Kidney glomerular epithelial cell (primary cell): ENCODE measurements at places on chromosomes 2 and 18.

DNA sequence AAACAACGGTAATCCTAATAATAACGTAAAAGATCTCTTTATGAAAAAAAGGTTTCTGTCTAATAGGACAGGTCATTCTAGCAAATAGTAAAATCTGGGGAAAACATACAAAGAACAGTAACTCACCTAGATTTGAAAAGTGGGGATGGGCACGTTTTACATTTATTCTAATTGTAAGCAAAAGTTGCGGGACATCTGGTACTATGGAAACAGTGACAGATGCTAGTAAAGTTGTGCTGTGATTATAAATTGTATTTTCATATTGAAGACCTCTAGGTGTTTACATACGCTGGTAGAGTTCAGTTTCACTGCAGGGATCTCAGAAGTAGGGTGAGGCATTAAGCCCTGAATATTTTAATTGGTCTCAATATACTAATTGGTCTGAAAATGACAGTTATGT is 422.5 kb downstream of the DPP10 start:
- DNase-seq: no peak

GRCh38 chr2:19676770-19677169 is 225.0 kb downstream of the TTC32 start:
- DNase-seq: no peak

DNA sequence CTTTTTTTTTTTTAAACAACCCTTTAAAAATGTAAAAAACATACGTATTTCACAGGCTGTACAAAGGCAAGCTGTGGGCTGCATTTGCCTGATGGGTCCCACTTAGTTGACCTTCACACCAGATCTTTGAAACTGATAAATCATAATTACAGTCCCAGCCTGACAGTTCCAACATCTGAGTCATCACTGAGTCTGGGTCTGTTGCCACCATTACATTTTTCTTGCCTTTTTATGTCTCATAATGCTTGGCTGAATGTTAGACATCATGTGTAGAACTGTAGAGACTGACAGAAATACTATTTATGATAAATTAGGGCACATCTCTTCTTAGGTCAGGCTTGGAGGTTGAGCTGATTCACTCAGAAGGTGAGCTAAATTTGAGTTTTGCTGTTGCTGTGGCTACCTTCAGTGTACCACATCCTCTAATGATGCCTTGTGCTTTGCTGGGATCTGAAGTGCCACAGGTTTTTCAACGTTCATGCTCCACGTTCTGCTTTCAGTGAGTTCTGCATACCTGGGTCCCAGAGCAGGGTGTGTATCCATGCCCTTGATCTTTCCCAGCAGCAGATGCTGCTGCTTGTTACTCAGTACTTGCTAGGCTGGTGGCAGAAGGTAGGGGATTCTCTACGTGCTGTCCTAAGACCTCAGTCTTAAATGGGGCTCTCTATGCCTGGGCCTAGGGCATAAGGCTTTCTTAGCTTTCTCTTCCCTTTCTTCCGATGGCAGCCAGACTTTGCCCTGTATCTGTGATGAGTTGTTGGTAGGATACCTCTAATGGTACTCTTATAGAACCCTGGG is 160.6 kb upstream of the SMAD7 start:
- no peak for DNase-seq

DNA sequence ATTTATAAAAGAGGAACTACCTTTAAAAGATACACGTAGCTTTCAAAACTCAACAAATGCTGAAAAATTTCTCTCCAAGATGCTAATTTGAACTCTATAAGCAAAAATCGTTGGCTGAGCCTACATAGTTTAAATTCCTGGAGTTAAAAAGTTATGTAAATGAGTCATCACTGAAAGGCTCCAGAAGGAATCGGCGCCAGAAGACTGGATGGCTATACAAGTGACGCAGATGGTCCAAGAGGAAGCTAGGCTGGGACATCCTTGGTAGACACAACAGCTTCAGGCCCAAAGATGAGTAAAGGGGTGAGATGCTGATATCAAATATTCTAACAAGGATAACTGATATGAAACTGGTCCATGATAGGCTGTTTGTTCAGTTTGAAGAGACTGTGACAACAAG is 22.8 kb upstream of the DNAH6 start:
- DNase-seq: peak; percentile 63

DNA sequence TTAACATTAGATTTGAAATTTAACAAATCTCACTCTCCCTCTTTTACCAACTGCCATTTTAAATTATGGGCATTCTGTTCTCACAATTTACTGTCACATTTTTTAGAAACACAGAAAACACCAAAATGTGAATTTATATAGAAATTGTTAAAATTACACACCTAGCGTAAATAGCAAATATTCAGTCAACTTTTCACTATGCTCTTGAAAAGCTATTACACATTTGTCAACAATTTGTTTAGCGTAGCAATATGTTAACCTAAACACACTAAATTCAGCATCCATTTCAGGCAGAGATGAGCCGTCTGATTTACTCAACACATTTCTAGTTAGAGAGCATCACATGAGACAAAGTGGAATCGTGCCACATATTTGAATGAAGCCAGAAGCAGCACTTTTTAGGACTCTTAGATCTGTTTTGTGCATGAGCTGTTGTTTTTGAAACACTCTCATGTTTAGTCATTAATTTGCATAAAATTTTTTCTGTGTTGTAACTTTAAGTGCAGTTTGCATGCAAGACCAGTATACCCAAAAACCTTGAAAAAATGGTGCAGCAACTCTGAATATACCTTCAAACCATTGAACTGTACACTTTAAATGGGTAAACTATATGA is 8.2 kb downstream of the TTC32 start:
- DNase-seq: no peak

DNA sequence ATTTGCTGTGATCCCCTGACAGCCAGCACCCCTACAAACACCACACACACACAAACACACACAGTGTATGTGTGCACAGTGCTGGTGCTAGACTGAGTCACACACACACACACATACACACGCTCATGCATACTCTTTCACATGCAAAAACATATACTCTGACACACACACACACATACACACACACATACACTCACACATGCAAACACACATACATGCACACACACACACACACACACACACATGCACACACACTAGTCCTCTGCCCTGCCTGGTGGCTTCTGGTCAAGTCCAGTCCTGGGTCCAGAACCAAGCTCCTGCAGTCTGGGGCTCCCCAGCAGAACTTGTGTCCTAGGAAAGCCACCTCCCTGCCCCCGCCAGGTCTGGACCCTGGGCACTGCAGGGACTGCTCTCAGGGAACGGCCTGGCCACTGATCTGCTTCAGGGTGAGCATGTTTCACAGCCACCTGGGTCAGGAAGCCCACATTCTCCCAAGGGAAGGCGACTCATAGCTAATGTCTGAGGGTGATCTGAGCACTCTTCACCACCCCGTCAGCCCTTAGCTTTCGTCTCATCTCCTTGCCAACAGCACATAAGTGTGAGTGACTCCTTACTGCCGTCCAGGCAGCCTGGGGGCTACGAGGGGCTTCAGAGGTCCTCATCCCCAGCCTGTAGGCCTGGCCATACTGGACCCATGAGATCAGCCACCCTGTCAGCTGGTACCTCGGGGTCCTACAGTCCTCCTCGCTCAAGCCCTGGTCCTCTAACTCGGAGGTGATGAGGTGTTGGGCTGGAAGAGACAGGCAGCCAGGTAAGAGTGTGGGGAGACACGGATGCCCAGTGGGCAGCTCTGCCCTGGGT is 88.1 kb downstream of the MCFD2 start:
- no peak for DNase-seq

GRCh38 chr18:35477974-35478373 is 19.8 kb downstream of the INO80C start:
- DNase-seq: no peak

- DNase-seq: no peak
Observed at GRCh38 chr18:45541421-45541820, 73.9 kb upstream of the SLC14A2 start.

DNA sequence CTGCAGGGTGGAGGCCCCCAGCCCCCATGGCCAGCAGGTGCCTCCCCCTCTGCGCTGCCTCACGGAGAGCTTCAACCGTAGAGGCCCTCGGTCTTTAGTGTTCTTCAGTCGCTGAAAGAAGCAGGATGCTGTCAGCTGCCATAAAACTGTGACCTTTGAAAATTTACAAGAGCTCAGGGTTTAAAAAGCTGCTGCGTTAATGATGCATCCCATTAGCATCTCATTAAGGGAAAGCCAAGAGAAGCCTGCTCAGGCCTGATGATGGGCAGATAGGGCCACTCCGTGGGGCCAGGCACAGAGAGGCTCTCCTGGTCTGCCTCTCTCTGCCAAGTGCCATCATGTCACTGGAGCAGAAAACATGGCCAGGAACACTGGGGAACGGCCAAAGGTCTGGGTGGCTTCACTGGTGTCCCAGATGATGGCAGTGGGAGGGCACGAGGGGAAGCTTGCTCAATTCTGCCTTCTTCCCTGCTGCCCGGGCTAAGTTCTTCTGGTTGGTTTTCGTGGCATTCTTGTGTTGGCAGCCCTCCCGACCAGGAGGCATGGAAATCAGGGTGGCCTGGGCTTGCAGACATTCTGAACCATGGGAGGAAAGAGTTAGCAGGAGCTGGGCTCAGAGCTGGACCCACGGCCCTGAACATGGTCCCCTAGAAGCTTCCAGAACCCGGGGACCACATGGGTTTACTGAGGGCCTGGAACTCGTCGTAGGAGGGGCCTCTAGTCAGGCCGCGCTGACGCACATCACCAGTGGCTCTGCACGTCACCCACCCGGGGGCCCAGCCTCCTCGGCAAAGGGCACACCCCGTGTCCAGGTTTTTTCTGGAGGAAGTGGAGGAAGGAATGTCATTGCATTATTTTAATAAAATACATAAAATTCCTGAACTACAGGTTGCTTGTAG is 250.7 kb downstream of the KLHL29 start:
- DNase-seq: no peak
